BE2C (cell line): ENCODE measurements at places on chromosomes 3 and 15.

DNA sequence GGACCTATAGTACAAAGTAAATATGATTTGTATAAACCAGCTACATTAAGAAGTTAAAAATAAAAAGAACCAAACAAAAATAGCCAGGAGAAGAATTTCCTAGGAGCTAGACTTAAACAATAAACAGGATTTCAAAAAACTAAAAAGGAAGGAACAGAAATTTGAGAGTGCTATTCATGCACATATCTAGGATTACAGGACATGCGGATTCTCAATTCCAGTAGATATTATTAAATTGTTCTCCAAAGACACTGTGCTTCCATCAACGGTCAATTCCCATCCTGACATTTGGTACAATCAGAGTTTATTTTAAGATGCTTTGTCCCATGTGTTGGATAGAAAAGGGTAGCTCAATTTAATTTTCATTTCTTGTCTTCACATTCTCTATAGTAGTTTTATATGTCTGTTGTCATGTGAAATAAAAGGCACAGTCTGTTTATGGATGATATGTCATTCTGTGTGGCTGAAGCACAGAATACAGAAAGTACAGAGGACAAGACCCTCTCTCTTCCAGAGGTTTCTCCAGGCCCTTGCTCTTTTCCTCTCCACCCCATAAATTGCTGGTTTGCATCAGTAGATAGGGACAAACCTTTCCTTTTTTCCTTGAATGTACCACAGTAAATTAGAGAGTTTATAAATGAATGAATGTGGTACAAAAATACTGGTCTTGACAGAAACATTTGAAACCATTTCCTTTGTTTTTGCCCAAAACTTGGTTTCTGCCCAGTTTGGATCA, 3.5 kb downstream of the PLOD2 start:
- DNase-seq = no peak

- DNase-seq = no peak
Observed at GRCh38 chr15:38470816-38471215, 16.9 kb downstream of the FAM98B start.

- DNase-seq = no peak
Observed at GRCh38 chr3:21390856-21391255, 360.2 kb downstream of the ZNF385D start.

GRCh38 chr3:47113669-47114365, 50.1 kb downstream of the SETD2 start:
- no peak for DNase-seq

DNA sequence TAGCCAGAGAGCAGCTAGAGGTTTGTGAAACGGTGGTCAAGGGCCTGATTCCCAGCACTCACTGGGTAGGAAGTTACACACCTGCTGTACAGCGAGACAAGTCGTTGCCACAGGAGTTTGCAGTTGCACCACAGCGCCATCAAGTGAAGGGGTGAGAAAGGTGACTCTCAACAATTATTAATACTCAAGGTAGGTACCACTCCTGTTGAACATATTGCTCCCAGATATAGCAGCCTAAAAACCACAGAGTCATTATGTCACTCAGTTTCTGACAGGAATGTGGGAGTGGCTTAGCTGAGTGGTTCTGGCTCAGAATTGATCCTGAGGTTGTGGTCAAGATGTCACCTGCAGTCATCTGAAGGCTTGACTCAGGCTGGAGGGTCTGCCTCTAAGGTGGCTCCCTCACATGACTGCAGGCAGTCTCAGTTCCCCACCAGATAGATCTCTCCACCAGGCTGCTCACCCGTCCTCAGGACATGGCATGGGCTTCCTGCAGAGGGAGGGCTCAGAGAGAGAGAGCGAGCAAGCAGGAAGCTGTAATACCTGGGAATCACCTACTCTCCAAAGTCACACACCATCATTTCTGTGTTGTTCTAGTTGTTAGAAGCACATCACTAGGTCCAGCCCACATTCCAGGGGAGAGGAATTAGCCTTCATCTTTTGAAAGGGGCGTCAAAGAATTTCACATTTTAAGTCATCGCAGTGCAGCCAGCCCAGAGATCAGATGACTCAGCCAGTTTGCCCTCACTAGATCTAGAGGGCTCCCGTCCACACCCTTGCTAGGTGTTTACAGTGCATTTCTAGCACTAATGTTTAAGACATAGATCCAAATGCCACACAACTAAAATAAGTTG, 17.0 kb upstream of the ANO10 start:
- no peak for DNase-seq

DNA sequence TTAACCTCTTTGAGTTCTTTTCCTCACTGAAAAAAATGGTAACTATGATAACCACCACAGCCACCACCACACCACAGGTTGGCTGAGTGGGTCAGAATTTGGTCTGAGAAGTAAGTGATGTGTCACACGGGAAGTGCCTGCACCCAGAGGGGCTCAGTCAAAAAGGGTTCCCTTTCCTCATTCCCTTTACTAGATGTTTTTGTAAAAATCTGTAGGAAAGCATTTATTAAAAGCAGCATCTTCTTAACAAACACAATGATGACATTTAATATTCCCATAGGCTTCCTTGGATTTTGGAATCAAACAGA, 23.2 kb downstream of the CFAP92 start:
- DNase-seq = no peak

DNA sequence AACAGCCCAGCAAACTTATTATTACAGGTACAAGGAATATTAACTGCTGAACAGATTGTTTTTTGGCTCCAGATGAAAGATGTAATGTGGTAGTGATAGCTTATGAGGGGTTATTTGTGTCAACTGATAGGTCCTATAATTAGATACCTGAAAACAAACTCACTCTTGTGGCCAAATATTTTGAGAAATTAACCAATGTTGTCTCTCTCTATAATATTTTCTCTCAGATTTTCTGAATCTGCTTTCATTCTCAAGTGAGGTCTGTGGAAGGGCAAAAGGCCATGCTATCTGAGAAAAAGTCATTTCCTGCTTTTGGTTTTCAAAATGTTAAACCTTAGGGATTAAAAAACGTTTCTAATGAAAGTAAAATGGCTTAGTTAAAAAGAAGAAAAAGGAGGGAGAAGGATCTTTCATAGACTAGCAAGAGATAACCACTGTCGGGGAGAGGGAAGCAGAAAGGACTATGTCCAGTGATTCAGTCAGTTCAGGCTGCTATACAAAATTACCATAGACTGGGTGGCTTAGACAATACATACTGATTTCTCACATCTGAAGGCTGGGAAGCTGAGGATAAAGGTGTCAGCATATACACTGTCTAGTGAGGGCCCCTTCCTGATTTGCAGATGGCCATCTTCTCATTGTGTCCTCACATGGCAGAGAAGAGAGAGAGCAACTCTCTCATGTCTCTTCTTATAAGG, 277.5 kb upstream of the P2RY1 start:
- no peak for DNase-seq
